Large intestine (tissue), 12 donors: ENCODE measurements at places on chromosomes 2 and 18. TPM values are rescaled to one million over a fixed set of nuclear protein-coding genes. Genes with fewer than 3 reads are reported as not detected.

DNA sequence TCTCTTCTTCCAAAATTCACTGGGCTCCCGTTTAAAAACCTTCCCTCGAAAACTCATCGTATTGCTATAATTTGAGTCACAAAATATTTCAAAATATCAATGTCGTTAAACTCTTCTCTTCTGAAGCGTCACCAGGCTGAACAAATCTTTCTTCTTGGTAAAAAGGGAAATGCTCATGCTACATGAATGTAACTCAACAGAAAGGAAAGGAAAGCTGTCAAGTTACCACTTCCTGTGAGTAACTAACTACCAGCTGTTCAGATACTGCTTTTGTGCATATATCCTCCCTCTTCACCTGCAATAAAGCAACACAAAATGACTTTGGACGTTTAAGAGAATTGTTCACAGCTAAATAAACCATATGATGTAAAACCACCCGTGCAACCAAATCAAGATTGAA is 95.4 kb downstream of the DOCK10 start:
- H3K4me3 ChIP-seq: no peak overlapping the region
- no peak overlapping the region for H3K27ac ChIP-seq
- no peaks in the 10 kb centered on the region for H3K4me1 ChIP-seq

- no peaks in the 10 kb centered on the region for H3K4me1 ChIP-seq
- DNase-seq: no peak
- no peak overlapping the region for H3K27ac ChIP-seq
- H3K27me3 ChIP-seq: no peaks in the 10 kb centered on the region
- H3K4me3 ChIP-seq: no peak overlapping the region
Observed at GRCh38 chr2:60779426-60779825, 23.4 kb downstream of the PAPOLG start.

GRCh38 chr2:85377083-85377482 is 22.5 kb downstream of the ELMOD3 start:
- no peak overlapping the region for H3K27ac ChIP-seq
- DNase-seq: no peak
- no peaks in the 10 kb centered on the region for H3K27me3 ChIP-seq
- H3K36me3 ChIP-seq: peaks cover 30% of the 10 kb centered on the region
- no peak overlapping the region for H3K4me3 ChIP-seq
- H3K4me1 ChIP-seq: no peaks in the 10 kb centered on the region

GRCh38 chr18:59986139-59986538 is 86.3 kb downstream of the PMAIP1 start:
- DNase-seq: no peak
- H3K27me3 ChIP-seq: no peaks in the 10 kb centered on the region
- no peak overlapping the region for H3K4me3 ChIP-seq
- no peak overlapping the region for H3K27ac ChIP-seq
- H3K36me3 ChIP-seq: no peaks in the 10 kb centered on the region

FOXI3 gene
- polyA plus RNA-seq: not detected

GRCh38 chr2:15682354-15682753 is 90.7 kb downstream of the DDX1 start:
- H3K4me1 ChIP-seq: peaks cover 7% of the 10 kb centered on the region
- no peak for DNase-seq
- no peaks in the 10 kb centered on the region for H3K36me3 ChIP-seq
- H3K27ac ChIP-seq: no peak overlapping the region
- no peaks in the 10 kb centered on the region for H3K27me3 ChIP-seq

- no peak for DNase-seq
- H3K36me3 ChIP-seq: peaks cover 18% of the 10 kb centered on the region
- no peaks in the 10 kb centered on the region for H3K4me1 ChIP-seq
- no peak overlapping the region for H3K27ac ChIP-seq
- H3K27me3 ChIP-seq: no peaks in the 10 kb centered on the region
Observed at GRCh38 chr18:42024131-42024530, 69.1 kb downstream of the PIK3C3 start.

DNA sequence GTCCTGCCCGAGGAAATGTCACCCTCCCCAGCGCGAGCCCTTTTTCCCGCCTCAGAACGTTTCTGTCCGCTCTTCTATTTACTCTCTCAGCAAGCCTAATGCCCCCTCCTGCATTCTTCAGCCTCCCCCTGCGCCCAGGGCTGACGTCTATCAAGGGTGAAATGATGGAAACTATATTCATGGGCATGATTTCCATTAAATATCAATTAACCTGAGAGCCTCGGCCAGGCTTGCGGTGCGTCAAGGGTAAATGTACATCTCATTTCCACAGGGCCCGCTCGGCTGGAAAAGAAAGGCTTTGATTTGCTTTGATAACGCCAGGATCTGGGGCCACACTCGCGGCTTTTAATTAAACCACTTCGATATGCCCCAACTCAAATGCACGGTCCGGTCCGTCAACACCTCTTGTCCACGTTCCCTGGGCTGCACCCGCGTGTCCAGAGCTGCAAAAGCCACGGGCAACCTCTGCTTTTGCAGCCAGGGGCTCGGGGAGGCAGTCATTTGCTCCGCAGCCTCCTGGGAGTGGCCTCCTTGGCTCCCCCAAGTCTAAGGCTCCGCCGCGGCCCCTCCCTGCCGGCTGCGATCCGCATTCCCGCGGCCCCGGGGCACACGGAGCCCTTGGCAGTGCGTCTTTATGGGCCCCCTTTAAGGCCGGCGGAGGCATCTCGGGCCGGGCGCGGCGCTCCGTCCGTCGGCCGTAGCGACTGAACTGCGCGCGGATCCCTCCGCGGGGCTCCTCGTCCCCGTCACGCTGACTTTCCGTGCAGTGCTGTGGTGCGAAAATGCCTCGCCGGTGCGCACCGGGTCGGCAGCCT is at the start of gene HOXD8:
HOXD8 (plus strand) TSS at position 724 of the 815 bp plus-strand sequence. CDS start 662 bp downstream, outside the sequence.
- H3K4me3 ChIP-seq: peak within 1 kb of the TSS; percentile 50
- no peaks in the 10 kb centered on the region for H3K36me3 ChIP-seq
- H3K4me1 ChIP-seq: peaks cover 2% of the 10 kb centered on the region
- DNase-seq: peak; percentile 50

WDR33 gene
- 41.5 TPM for polyA plus RNA-seq

- H3K27ac ChIP-seq: no peak overlapping the region
- H3K4me3 ChIP-seq: no peak overlapping the region
- H3K27me3 ChIP-seq: no peaks in the 10 kb centered on the region
- DNase-seq: no peak
Observed at GRCh38 chr2:163269374-163270021, 430.9 kb upstream of the KCNH7 start.

- H3K27me3 ChIP-seq: no peaks in the 10 kb centered on the region
- H3K4me1 ChIP-seq: peaks cover 9% of the 10 kb centered on the region
- DNase-seq: no peak
- H3K27ac ChIP-seq: no peak overlapping the region
- no peak overlapping the region for H3K4me3 ChIP-seq
Observed at GRCh38 chr2:38650717-38651116, 15.2 kb upstream of the GALM start.

DNA sequence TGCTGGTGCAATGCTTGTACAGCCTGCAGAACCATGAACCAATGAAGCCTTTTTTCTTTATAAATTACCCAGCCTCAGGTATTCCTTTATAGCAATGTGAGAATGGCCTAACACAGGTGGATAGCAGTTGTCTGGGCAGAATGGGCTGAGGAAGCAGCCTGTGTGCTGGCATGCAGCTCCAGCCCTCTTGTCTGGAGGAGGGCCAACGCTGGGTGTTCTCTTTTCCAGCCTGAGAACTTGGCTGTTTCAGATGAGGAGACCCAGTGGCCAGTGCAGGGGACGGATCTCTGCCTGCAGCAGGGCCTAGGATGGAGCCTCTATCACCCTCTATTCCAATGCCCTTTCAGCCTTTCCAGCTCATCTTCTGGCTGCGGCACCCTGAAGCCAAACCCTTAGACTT is 58.8 kb downstream of the CTIF start:
- H3K4me1 ChIP-seq: no peaks in the 10 kb centered on the region
- DNase-seq: no peak
- H3K27me3 ChIP-seq: no peaks in the 10 kb centered on the region
- H3K27ac ChIP-seq: no peak overlapping the region
- no peaks in the 10 kb centered on the region for H3K36me3 ChIP-seq

FOXD4L1 gene
- 0.07 TPM for polyA plus RNA-seq

- H3K27ac ChIP-seq: no peak overlapping the region
- H3K4me3 ChIP-seq: no peak overlapping the region
- H3K27me3 ChIP-seq: no peaks in the 10 kb centered on the region
- peaks cover 44% of the 10 kb centered on the region for H3K36me3 ChIP-seq
- no peaks in the 10 kb centered on the region for H3K4me1 ChIP-seq
Observed at GRCh38 chr2:131132729-131133128, 27.6 kb downstream of the PLEKHB2 start.

DNA sequence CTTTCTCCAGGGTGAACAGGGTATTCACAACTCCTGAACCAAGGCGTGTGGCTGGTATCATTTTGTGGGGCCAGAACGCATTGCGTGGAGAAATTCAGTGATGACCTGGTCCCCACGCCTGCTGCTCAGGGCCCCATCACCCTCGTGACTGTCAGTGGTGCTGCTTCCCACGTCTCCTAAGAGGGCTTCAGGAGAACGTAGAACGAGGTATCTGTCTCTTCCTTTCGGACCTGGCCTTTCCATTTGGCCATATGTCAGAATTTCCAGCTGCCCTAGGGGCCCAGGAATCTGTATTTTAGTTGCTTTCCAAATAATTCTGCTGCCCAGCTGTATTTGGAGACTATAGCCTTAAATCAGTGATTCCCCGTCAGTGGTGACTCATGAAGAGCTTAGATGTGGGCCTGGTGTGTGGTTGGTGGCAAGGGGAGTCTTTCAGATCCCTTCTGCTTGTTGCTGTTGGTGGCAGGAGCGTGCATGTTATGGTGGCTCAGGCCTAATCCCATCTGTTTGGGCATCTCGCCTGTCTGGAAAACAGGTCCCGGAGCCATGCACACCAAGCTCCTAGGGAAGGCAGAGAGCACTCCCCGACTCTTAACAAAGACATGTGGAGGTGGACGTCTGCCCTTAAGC is 56.4 kb downstream of the NPAS2 start:
- no peak for DNase-seq
- H3K4me3 ChIP-seq: no peak overlapping the region
- H3K27me3 ChIP-seq: no peaks in the 10 kb centered on the region
- H3K27ac ChIP-seq: no peak overlapping the region
- H3K4me1 ChIP-seq: peaks cover 13% of the 10 kb centered on the region

EMX1 gene
- polyA plus RNA-seq: 0.22 TPM

GRCh38 chr2:203808046-203808750 is 59.4 kb upstream of the CTLA4 start:
- peaks cover 24% of the 10 kb centered on the region for H3K4me1 ChIP-seq
- DNase-seq: no peak
- H3K36me3 ChIP-seq: no peaks in the 10 kb centered on the region

DNA sequence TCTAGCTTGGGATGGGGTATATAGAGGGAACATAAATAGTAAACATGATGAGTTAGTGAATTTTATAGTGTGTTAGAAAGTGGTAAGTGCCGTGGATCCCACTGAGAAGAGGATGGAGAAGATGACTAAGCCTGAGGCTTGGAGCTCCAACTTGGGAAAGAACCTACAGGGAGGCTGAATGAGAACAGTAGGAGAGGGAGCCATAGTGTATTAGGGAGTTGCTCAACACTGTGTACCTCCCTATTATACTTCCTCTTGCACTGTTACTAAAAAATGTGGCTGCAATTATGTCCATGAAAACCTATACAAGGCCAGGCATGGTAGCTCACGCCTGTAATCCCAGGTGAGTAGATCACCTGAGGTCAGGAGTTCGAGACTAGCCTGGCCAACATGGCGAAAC is 2.9 kb upstream of the SLC19A3 start:
- H3K27me3 ChIP-seq: no peaks in the 10 kb centered on the region
- no peak overlapping the region for H3K27ac ChIP-seq
- no peak overlapping the region for H3K4me3 ChIP-seq
- no peak for DNase-seq
- H3K4me1 ChIP-seq: peaks cover 49% of the 10 kb centered on the region

DNA sequence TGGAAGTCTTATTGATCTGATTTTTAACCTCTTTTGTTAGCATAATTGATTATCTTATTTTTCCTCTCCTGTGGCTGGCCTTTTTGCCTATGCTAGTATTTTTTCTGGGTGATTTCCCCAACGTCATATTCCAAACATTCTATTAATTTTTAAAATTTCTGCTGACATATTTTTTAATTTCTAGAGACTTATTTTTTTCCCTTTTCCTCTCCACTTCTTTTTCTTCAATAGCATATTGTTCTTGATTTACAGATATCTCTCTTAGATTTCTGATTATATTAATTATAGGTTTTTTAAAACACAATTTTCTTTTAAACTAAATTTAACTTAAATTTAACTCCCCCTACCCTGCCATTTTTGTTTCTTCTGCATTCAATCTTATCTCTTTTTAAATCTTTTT is 47.2 kb upstream of the NR4A2 start:
- no peak overlapping the region for H3K4me3 ChIP-seq
- no peak overlapping the region for H3K27ac ChIP-seq
- no peak for DNase-seq
- H3K36me3 ChIP-seq: no peaks in the 10 kb centered on the region

NXPH2 gene
- 2.5 TPM for polyA plus RNA-seq

DNA sequence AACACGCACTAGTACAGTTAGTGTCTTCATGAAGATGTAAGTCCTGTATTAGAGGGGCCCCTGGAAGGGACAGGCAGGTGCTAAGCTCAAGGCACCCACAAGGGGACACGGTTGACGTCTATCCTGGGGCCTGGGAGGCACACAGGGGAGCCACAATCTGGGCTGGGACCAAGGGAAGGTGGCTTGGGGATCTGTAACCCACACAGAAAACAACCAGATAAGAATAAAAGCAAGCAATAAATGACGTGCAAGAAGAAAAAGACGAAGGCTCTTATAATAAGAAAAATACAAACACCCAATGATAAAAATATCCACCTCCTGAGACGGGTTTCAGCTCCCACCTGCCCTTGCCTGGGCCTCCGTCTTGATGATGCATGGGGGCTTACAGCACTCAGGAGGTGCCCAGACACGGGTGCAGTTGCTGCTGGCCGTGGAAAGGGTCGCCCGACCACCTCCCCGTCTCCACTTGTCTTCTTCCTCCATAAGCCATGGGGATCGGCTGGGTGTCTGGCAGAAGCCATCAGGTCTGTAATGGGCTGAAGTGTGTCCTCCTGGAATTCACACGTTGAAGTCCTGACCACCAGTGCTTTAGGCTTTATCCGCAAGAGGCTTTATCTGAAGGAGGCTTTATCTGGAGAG is 73.9 kb downstream of the TWIST2 start:
- no peaks in the 10 kb centered on the region for H3K27me3 ChIP-seq
- DNase-seq: no peak

XRCC5 gene
- polyA plus RNA-seq: 192 TPM

GRCh38 chr2:216632952-216633615 is at the start of gene IGFBP2:
Gene IGFBP2 (plus strand): TSS chr2:216633420. CDS start chr2:216633524, 104 bp downstream.
- peak within 1 kb of the TSS; percentile 23 for H3K27ac ChIP-seq
- H3K27me3 ChIP-seq: peaks cover 16% of the 10 kb centered on the region
- DNase-seq: no peak
- H3K36me3 ChIP-seq: peaks cover 4% of the 10 kb centered on the region
- peaks cover 34% of the 10 kb centered on the region for H3K4me1 ChIP-seq
- H3K4me3 ChIP-seq: peak within 1 kb of the TSS; percentile 85

DNA sequence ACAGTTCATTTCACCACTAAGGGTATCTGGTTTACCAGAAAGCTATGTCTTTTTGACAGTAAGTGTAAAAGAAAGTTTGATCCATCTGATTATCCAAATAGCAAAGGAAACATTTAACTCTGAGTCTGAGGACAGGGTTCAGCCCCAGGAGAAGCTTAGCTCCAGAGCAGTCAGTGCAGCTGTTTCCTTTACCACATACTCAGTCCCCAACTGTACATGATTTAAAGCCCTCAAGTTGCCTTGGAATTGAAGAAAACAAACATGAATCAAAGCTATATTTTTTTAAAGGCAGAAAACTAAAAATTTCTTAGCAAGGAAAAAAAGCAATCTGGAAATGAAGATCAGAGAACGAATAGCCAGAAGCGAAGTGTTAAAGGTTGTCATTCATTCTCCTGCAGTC is 746.0 kb downstream of the METTL4 start:
- DNase-seq: no peak
- H3K36me3 ChIP-seq: no peaks in the 10 kb centered on the region
- H3K27ac ChIP-seq: no peak overlapping the region
- no peaks in the 10 kb centered on the region for H3K4me1 ChIP-seq

GRCh38 chr2:144469798-144470197 is 50.1 kb downstream of the ZEB2 start:
- peaks cover 3% of the 10 kb centered on the region for H3K36me3 ChIP-seq
- no peak for DNase-seq
- no peak overlapping the region for H3K27ac ChIP-seq
- no peak overlapping the region for H3K4me3 ChIP-seq
